ENCODE measurements at places on chromosomes 3 and 15.

DNA sequence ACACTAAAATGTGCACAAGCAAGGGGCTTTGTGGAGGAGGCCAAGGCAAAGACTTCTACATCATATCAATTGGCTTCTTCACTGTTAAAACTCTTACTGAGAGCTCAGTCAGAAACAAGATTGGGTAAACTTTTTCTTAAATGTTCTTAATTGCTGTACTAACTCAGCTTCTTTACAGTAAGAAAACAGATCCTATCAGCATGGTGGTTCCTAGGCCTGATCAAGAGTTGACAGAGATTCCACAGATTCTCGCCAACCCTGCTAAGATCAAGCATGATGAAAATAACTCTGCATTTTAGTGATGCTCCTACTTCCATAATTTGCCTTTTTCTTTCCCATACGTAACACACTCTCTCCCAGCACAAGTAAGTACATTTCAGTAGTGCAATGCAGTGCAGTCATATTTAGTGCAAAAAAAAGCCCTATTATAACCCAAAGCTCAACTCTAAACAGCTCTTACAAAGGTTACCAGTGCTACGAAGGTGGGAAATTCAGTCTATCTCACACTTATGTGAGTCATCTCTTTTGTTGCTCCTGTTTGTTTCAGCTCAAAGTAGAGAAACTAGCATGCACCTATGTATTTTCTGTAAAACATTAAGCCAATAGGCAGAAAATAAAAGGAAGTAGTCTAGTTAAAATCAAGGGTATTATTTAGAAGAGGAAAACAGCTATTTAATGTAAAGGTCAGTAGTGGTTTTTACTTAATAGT lies 29.9 kb downstream of the TIGIT start:
- no peak for DNase-seq

GRCh38 chr15:68770216-68770615 lies 50.5 kb downstream of the ANP32A start:
- no peak for DNase-seq

- DNase-seq: peak; percentile 37
Observed at GRCh38 chr3:124121379-124122312, 129.7 kb upstream of the ROPN1 start.

- no peak for DNase-seq
Observed at GRCh38 chr3:59334585-59334984, 284.8 kb upstream of the CFAP20DC start.

GRCh38 chr3:108408883-108409799 lies 101.3 kb downstream of the MYH15 start:
- no peak for DNase-seq

- no peak for DNase-seq
Observed at GRCh38 chr3:60536420-60536819, 714.8 kb downstream of the FHIT start.

GRCh38 chr3:51390246-51391074 lies 625 bp upstream of the RBM15B start:
- no peak for DNase-seq

DNA sequence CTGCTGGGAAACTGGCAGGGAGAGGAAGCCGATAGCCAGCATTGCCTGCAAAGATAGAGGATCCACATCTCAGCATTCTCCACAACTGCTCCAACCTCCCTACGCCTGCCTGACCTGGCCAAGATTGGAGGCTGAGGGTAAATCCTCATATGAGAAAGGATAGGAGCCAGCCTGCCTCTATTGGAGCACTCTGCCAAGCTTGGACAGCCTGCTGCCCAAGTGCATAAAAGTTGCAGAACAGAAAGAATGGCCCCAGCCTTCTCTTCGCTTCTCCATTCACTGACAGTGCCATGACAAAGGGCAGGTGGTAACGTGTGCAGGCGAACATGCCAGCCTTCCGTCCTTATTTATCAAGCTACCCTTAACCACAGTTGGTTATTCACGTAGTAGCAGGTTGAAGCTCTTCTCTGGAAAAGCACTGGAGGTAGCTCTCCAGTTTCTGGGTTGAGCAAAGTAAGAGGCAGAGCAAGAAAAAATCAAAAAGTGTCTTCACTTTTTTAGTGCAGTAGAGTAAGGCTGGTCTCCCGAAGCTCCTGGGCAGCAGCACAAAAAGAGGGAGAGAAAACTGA lies 4.3 kb downstream of the BMF start:
- no peak for DNase-seq

- DNase-seq: no peak
Observed at GRCh38 chr3:145522179-145522578, 638.8 kb downstream of the PLOD2 start.

- DNase-seq: no peak
Observed at GRCh38 chr3:160065786-160066185, 77.2 kb downstream of the IL12A start.

- no peak for DNase-seq
Observed at GRCh38 chr3:9188583-9188982, 60.9 kb downstream of the SRGAP3 start.

DNA sequence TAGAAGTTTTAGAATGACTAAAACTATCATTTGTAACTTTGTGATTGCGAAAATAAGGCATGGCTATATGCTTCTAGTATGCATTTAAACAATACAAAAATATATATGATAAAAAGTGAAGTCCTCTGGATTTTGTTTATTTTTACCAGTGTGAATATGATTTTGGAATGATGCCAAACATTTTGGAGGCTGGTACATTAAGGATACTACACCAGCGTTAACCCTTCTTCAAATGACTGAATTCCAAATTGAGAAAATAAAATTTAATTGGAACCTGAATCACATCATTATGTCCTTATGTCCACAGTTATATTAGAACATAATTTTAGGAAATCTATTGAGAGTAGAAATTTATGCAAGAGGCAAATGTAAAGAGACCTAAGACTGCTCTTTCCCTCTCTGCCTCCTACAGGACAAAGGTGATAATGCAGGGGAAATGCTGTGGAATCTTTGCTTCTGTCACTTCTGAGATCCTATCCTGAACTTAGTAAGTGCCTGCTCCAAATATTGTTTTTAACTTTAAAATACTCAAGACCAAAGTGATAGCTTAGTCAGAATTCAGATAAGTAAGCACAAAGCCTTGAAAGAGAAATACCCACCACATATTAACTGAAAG lies 121.1 kb upstream of the NANOGP8 start:
- DNase-seq: no peak

DNA sequence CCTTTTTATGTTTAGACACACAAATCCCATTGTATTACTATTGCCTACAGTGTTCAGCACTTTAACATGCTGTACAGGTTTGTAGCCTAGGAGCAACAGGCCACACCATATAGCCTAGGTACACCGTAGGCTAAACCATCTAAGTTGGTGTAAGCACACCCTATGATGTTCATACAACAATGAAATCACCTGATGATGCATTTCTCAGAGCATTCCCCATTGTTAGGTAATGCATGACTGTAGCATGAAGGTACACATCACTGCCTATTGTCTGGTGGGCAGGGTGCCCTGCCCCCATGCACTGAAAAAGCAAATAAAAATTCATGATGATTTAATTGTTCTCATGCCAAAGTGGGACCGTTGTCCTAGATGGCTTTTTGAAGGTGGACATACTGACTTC lies 183.6 kb downstream of the AGBL1 start:
- no peak for DNase-seq

DNA sequence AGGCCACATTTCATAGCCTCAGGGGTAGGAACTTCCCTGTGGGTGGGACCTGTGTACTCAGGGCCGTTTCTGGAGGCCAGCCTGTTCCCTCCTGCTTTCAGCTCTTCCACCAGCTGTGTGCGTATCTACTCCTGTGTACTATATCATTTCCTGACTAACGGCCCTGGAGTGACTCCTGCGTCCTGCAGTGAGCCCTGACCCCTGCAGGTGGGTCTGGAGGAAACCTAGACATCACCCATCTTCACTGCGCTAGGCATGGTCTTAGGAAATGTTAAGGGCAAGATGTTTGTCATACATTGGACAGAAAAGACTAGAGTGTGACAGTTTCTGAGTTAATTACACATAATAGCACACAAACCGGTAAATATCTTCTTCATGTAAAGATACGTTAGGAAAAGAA lies 297.3 kb downstream of the GABRB3 start:
- DNase-seq: no peak

DNA sequence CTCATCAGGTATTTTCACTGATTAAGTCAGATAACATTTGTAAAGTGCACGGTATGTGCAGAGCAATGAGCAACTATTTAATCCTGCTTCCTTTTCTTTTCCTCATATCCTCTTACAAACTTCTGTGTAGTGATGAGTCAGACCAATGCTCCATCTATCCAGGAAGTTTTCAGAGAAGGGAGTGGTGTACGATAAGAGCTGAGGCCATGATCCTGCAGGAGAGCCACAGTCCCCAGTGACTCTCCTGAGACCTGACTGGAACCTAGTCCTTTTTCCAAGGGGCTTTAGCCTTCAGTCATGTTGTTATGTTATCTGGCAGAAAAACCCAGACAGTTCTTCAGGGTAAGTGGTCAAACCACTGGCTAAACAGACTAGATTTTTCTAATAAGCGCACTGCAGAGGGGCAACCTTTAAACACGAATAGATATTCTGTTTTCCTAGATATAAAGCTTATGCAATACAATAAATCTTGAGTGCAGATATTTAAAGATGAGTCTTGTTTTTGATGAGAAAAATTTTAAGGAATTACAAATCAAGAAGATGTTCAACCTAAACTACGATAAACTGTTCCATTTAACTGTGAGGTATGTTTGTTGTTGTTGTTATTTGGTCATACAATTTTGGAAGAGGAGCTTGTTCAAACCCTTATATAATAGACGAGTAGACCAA lies 110.5 kb upstream of the RAP2B start:
- no peak for DNase-seq

GRCh38 chr3:13020159-13020750 lies 53.0 kb downstream of the IQSEC1 start:
- no peak for DNase-seq

DNA sequence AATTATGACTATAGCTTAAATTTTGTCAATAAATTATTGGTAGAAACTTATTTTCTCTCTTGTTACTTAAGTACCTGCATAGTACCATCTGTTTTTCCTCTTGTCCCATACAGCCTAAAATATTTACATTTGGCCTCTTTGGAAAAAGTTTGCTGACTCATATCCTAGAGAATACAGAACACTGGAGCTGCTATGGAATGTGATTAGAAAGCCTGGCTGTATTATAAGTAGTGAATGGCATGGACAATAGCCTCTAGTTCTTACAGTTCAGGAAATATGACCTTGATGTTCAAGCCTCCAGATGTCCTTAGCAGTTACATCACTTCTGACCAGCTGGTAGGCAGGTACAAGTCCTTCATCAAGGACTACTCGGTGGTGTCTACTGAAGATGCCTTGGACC lies 28.3 kb downstream of the ST8SIA2 start:
- DNase-seq: no peak

GRCh38 chr3:64696896-64697295 lies 9.1 kb upstream of the ADAMTS9 start:
- no peak for DNase-seq

DNA sequence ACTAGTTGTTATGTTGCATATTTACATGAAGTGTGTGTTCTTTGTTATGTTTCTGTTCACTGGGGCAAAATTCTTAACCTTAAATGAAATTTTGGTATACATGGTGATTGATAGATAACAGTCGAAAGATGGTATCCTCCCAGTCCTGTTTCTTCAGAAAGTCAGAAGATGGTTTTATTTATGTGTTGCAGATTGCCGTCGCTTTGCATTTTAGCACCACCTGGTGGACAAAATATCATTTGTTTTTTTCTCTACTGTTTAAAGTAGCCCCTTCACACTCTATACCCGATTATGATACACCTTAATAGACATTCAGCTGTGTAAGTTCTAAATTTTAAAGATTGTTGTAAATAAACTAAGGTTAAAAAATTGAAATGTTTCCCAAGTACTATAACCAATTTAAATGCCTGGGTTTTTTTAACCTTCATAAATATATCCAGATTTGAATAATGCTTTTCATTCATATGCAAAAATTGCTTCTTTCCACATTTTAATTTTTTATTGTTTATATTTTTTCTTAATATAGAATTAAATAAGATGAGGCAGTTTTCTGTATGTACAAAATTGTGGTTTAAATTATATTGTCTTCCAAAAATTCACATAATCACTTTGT lies 152.2 kb downstream of the ALCAM start:
- DNase-seq: no peak

DNA sequence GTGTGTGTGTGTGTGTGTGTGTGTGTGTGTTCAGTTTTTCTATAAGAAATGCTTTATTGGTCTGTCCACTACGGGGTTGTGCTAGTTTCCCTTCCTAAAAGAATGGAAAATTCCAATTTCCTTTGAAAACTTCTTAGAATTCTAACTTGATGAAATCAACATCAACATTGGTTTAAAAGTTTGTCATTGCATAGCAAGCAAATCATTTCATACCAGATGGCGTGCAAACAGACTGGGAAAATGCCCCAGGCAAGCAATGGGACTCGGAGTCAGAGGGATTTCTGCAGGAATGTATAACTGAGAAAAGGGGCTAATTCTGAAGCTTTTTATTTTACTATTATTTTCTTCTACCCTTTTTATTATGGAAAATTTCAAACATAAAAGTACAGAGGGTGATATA lies 13.1 kb upstream of the DYNC1LI1 start:
- no peak for DNase-seq

DNA sequence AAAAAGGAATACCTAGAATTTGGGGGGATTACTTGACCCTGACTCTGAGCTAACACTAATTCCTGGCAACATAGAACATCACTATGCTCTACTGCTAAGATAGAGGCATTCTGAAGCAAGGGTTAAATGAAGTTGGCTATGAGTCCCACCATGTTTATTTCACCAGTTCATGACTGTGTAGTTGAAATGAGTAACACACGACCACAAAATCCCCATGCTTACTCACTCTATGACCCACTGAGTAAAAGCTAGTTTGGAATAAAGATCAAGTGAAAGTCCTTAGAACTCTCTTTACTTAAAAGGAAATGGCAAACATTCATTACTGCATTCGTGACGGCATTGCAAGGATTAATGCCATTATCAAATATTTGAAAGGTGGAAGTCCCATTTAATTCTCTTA lies 47.4 kb downstream of the MRPL46 start:
- DNase-seq: no peak

GRCh38 chr3:145224886-145225285 lies 936.1 kb downstream of the PLOD2 start:
- no peak for DNase-seq

- DNase-seq: no peak
Observed at GRCh38 chr15:36315649-36316048, 263.8 kb upstream of the CDIN1 start.

DNA sequence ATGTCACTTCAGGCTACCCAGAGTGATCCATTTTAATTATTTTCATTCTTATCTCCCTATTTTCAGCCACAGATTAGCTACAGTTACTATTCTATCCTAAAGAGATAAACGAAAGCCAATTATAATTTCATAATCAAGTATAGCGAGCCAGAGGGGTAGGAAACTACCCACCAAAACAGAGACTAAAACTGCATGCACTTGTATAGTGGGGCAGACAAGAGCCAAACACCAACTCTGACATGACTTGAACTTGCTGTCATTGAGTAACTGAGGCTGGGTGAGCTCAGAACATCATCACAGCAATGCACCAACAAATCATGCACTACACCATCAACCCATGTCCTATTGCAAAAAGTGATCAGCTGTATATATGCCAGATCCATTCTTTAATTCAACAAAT lies 64.8 kb downstream of the FBN1 start:
- no peak for DNase-seq

Measured in dorsolateral prefrontal cortex (tissue), 122 donors.